ENCODE measurements at places on chromosomes 7 and 10.

DNA sequence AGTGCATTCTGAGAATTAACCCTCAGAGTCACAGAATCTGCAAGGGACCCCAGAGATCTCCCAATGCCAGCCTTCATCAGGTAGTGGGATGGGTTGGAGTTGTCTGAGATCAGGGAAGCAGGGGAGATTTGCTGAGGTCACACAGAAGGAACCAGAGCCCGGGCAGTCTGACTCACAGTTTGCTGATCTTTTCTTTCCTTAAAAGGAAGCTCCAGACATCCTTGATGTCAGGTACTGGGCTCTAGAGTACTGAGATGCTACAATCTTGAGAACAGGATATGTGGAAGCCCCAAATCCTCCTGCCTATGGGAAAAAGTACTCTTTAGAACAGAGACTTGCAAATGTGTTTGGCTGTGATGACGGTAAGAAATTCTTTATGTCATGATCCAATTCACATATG lies 706 bp downstream of the TBATA start:
- DNase-seq = peak; percentile 24

DNA sequence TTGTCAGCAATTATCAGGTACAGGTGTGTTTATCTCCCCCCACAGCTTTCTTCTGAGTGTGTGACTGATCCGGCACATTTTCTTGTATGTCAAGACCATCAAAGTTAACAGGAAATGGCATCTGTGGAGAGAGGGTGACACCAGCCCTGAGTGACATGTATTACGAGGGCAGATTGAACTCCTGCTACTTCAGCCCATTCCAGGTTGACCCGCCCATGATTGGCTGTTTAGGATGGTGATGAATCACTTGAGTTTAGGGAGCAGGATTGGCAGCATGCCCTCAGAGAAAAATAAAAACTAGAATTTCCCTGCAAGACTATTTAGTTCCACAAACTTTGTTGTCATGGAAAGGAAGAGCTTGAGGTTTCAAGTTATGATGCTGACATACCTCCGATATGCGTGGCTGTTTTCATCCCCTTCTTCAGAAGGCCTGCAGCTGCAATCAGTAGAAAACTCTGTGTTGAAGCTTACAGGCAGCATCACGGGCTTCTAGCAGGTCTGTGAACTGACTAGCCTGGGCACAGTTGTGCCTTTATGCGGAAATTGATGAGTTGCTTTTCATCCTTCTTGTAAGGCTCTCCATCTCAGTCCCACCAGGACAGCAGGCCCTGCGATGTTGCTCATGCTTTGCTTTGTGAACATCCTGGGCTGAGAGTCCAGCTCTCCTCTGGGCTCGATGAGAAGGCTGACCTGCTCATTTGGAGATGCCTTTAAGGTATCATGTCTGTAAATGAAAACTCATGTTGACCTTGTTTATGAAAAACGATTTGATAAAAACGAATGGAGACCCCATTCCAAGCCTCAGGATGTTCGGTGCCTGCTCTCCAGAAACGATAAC lies 8.0 kb upstream of the CELF2 start:
- no peak for DNase-seq

DNA sequence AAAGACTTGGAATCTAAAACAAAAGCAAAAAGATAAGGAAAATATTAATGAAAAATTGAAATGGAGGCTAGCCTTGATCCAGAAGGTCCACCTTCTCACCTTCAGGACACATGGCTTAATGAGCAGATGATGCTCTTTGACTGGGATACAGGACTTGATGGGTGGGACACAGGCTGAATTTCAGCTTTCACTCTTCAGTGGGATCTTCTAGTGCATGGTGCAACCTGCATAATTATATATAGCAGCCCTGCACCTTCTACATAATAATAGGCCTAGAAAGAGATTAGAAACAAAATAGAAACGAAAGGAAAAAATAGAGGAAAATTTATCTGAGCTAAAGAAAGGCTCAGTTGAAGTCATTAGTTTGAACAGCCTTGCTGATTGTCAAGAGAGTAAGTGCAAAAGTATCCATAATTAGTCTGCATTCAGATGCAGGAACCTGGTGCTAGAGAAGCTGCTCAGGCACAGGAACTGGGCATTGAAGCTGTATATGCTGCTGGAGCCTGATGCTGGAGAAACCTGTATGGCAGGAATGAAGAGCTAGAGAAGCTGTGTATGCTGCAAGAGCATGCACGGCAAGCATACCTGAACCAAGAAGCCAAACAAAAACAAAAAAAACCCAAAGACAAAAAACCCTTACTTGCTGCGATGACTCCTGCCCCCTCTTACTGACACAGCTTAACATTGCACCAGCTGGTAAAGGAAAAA lies 19.4 kb downstream of the MKLN1 start:
- DNase-seq = no peak

DNA sequence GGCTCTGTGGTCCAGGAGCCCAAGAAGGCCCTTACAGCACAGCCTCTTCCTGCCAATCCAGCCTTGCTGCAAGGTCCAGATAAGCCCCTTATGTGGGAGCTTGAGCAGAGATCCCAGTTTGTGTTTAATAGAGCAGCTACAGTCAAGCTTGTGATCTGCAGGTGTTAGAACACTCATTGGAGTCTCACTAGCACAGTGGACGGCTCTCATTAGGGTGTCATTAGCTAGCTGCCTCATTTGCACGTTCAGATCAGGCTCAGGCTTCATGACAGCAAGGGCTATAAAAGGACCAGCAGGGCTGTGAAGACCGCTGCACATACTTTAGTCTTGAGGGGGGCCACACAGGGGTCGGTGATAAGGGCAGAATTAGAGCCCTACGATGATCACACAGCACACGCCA lies 443.2 kb downstream of the RPS24 start:
- no peak for DNase-seq
